ENCODE measurements at places on chromosomes 1 and 21. TPM values are rescaled to one million over a fixed set of nuclear protein-coding genes. Genes with fewer than 3 reads are reported as not detected.
A peak's percentile ranks its signal among the peaks of the same experiment; 100 is the strongest.

Gene HSD17B7
- 26.0 TPM for total RNA-seq

Gene CYP4X1
- total RNA-seq, result not detected

DNA sequence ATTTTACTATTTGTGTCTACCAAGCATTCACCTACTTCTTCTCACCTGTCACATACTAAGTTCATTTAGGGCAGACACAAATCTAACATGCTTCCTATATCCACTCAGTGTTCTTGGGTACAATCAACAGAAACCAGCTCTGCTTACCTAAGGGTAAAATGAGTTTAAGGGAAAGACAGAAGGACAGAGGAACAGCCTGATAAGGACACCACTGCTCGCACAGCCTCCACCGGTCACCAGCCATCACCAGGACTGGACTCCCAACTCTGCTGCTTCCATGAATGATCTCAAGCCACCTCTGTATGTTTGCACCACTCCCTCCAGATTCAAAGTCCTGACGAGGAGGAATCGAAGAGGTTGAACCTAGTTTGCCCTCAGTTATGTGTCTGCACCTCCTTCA lies 72.4 kb downstream of the JAK1 start:
- peak overlapping the region; percentile 44 for H3K27ac ChIP-seq
- no peak overlapping the region for H3K4me3 ChIP-seq
- no peaks in the 10 kb centered on the region for H3K27me3 ChIP-seq

DNA sequence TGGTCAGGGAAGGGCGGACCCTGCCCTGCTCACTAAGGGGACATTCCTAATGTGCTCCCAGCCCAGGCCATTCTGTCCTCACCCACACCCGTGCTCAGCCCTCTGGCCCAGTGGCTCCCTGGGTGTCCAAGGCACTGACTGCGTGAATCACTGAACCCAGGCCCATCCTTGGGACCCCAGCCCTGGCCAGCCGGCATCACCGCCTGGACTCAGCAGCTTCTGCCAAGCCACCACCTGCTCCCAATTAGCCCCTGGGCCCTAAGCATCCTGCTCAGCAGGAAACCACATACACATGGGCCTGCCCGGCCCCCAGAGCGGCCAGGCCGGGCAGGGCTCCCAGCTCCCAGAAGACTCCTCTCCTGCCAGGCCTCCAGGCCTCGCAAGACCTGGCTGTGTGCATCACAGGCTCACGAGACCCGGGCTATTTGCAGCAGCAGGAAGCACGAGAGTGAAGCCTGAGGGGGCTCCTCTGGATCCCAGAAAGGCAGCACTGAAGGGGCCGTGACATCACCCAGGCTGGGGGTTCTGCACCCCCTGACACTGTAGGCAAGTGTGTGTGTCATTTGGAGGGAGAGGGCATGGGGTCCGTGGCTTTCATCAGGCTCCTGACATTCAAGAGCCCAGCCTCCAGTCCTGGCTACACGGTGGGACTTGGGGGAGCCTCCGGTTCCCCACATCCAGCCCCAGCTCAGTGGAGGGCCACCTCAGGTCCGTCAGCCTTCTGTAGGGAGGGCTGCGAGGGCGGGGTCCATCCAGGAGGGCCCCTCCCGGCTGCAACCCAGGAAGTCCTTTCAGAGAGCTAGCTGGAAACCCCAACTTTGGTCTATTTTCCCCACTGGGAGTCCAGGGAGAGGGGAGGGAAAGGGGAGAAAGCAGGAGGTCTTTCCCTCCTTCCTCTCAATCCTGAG lies 1.6 kb downstream of the MFAP2 start:
- DNase-seq, result no peak
- no peak overlapping the region for H3K4me3 ChIP-seq
- H3K27ac ChIP-seq, result no peak overlapping the region
- no peaks in the 10 kb centered on the region for H3K36me3 ChIP-seq
- peaks cover 10% of the 10 kb centered on the region for H3K27me3 ChIP-seq

DNA sequence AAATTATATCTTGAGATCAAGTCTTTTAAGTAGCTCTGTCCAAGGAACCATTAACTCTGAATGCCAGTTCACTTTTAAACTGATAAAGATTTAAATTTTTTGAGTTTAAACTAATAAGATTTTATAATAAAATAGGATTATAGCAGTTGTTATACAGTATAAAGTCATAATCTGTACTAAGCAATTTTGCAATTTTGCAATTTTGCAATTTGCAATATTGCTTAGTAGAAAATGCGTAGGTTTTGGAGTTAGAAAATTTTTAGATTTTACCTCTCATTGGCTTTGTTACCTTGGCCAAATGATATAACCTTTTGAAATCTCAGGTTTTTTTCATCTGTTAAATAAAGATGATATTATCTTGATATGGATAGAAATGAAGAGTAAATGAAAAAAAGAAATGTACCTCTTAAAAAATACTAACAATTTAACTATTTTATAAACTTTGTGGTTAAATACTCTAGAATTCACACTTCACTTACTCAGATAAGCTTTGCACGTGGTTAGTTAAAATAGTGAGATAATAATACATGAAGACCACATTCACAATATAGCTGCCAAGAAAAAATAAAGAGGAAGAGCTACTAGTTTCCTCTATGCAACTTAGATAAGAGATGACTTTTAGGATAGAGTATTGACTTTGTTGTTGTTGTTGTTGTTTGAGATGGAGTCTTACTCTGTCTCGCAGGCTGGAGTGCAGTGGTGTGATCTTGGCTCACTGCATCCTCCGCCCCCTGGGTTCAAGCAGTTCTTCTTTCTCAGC lies 13.9 kb downstream of the CCDC18 start:
- H3K27me3 ChIP-seq, result no peaks in the 10 kb centered on the region
- H3K27ac ChIP-seq, result no peak overlapping the region
- peaks cover 4% of the 10 kb centered on the region for H3K4me1 ChIP-seq
- DNase-seq, result no peak

- peaks cover 3% of the 10 kb centered on the region for H3K27me3 ChIP-seq
- no peak for DNase-seq
- H3K36me3 ChIP-seq, result no peaks in the 10 kb centered on the region
These were observed 38.5 kb upstream of the PGBD5 start for GRCh38 chr1:230464671-230465070.

DNA sequence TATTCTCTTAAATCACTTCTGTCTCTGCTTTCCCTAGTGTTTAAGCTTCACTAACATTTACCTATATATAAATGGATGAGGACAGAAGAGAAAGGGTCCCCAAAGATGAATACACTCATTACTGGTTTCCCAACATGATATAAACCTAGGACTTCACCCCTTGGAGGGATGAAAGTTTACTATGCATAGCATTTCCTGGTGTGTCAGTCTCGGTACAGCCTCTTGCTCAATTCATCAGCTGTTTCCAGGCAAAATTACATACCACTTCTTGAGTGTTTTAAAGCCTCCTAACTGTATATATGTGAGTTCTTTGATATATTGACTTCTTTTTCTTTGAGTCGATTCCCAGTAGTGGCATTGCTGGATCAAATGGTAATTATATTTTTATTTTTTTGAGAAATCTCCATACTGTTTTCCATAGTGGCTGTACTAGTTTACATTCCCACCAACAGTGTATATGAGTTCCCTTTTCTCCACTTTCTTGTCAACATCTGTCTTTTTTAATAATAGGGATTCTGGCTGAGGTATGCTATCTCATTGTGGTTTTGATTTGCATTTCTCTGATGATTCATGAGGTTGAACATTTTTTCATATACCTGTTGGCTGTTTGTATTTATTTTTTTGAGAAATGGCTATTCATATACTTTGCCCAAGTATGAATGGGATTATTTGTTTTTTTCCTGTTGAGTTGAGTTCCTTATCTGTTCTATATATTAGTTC lies 259.3 kb upstream of the CACYBP start:
- no peaks in the 10 kb centered on the region for H3K27me3 ChIP-seq
- no peaks in the 10 kb centered on the region for H3K36me3 ChIP-seq
- H3K27ac ChIP-seq, result no peak overlapping the region
- H3K4me3 ChIP-seq, result no peak overlapping the region
- H3K4me1 ChIP-seq, result no peaks in the 10 kb centered on the region

DNA sequence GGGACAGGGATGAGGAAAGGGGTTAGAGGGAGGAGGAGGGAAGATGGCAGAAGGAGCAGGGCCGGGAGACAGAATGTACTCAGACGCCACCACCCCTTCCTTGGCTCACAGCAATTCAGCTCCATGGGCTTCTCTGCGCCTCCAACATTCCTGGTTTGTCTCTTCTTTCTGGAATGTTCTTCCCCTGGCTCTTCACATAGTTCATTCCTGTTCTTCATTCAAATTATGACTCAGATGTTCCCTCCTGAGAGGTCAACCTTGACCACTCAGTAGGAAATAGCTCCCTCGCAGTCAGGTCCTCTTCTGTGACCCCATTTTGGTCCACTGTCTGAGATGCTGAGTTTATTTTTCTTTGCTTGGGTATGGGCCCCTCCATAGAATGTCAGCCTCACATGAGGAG lies 203.2 kb downstream of the C1orf94 start:
- H3K36me3 ChIP-seq, result no peaks in the 10 kb centered on the region
- H3K4me3 ChIP-seq, result no peak overlapping the region
- no peaks in the 10 kb centered on the region for H3K4me1 ChIP-seq
- H3K27ac ChIP-seq, result no peak overlapping the region
- no peak for DNase-seq
- no peaks in the 10 kb centered on the region for H3K27me3 ChIP-seq

DNA sequence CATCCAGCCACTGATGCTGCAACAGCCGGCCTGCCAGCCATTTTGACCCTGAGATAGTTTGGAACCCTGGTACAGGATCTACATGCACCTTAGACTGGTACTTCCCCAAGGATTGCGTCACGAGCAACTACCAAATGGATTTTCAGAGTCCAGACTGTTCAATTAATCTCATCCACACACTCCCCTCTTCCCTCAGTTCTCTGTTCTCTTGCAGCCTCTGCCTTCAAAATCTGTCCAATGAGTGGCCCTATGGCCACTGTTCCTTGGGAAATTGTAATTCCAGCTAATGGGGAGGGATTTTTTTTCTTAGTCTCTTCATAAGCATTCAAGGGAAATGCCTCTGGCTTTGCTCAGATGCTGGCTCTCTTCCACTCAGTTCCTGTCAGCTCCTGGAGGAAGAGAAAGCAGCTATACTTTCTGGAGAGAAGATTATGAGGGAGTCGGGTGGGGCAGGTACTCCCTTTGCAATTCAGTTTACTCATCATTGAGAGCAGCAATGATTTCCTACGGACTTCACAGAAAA lies 19.8 kb upstream of the UAP1 start:
- H3K27ac ChIP-seq, result no peak overlapping the region
- no peaks in the 10 kb centered on the region for H3K27me3 ChIP-seq
- no peak for DNase-seq
- no peak overlapping the region for H3K4me3 ChIP-seq
- H3K36me3 ChIP-seq, result no peaks in the 10 kb centered on the region

GRCh38 chr1:37519613-37520012 lies 5.0 kb upstream of the MEAF6 start:
- H3K4me1 ChIP-seq, result peaks cover 7% of the 10 kb centered on the region
- DNase-seq, result no peak
- H3K27ac ChIP-seq, result no peak overlapping the region
- H3K4me3 ChIP-seq, result peak overlapping the region; percentile 46
- H3K27me3 ChIP-seq, result no peaks in the 10 kb centered on the region

- H3K4me1 ChIP-seq, result no peaks in the 10 kb centered on the region
- no peak overlapping the region for H3K4me3 ChIP-seq
- no peak for DNase-seq
- H3K36me3 ChIP-seq, result no peaks in the 10 kb centered on the region
These were observed 515.9 kb downstream of the PLPP3 start for GRCh38 chr1:56063461-56063860.
